ENCODE measurements at places on chromosomes 3 and 15.

DNA sequence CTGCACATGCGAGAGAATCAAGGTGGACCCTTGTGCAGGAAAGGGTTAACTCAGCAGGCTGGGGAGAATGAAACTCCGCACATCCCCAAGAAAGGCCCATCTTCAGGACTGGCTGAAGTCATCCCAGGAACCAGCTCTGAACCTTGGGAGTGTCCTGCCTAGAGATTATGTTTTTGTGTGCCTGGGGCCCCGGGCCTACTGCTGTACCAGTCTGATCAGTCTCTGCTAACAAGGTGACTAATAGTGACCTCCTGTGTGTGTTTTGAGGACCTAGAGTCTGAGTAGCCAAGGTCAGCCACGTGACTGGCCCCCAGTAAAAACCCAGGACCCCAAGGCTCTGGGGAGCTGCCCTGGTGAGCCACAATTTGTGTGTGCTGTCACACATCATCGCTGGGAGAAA is 58.2 kb downstream of the CYFIP1 start:
- no peak for DNase-seq

DNA sequence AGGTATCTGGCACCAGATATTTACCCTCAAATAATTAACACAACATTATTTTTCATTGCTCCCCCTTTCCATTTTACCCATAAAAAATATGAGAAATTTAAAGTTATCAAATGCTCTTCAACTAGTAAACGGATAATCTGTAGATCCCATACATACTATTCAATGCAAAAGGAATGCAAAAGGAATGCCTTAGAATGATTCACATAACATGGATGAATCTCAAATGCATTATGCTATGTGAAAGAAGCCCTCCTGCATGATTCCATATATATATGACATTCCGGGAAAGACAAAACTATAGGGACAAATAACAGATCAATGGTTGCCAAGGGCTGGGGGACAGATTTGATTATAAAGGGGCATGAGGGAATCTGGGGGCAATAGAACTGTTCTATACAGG is 195.7 kb downstream of the STT3B start:
- DNase-seq = no peak

DNA sequence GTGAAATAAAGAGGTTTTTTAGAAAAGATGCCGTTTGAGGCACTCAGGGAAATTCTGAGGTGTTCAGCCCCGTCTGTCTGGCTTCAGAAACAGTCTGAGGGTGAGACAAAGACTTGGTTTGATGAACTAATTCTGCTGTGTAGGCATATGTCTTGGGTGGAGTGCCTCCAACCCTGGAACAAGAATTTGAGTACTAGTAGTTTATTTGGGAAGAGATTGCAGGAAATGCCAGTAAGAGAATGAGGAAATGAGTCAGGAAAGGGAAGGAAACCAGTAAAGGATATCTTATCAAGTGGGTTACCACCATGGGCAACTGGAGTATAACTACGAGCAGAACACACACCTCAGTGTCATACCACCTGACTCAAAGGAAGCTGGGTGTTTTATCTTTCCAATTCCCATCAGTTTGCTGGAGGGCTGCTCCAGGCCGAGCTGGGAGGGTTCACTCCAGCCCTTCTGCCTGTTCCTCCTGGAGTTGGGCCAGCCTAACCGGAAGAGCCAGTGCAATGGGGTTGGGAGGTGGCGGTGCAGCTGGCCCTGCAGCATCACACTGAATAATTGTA is 75.3 kb downstream of the TGFBR2 start:
- DNase-seq = no peak

GRCh38 chr15:53448232-53449015 is 311.0 kb downstream of the WDR72 start:
- DNase-seq = no peak

DNA sequence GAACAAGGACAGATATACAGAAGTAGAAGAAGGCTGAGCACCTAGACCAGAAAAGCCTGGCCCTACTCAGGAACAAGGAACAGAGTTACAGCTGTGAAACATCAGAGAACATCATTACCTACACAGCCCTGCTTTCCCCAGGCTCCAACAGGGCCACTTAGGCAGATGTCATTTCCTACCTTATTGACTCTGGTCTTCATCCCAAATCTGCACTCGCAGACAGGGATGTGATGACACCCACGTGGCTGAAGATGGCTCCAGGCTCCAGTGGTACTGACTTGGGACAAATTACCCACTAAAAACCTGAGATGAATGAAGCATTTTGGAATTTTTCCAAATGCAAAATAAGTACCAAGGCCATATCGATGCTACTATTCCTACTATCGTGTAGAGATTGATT is 18.0 kb upstream of the SSUH2 start:
- no peak for DNase-seq

GRCh38 chr3:116339441-116340028 is 105.8 kb downstream of the LSAMP start:
- no peak for DNase-seq

DNA sequence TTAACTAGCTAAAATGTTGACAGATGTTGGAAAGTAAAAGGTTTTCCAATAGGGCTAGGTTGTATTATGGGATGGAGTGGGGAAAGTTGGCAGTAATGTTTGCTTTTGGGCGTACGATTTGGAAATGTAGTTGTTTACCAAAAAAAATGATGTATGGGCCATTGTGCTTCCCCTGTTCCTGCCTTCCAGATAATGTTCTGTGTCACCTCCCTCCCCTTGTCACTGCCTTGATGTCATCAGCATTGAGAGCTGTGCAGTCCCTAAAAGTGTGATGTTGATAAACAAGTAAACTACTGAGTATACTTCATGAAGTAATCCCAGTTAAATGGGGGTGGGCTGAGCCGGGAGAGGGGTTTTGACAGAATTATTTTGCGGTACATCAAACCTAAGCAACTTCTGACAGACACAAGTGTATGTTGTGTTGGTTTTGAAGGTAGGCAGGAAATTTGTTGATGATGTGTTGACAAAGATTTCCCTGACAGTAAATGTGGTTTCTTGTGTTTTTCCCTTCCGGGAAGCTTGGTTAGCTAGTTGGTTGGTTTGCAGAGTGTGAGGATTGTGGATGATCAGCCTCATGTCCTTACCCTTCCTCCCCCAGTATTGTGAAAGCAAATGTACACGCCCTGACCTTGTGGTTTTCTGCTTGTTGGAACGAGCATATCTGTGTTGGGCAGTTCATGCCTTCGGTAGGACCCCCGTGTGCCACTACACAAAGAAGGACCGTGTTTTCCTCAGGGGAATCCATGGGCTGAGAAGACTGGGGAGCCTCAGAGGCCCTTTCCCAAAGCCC is 87.3 kb downstream of the PGPEP1L start:
- no peak for DNase-seq

- DNase-seq = no peak
Measured at GRCh38 chr3:148990236-148990635, 1.1 kb upstream of the GYG1 start.

DNA sequence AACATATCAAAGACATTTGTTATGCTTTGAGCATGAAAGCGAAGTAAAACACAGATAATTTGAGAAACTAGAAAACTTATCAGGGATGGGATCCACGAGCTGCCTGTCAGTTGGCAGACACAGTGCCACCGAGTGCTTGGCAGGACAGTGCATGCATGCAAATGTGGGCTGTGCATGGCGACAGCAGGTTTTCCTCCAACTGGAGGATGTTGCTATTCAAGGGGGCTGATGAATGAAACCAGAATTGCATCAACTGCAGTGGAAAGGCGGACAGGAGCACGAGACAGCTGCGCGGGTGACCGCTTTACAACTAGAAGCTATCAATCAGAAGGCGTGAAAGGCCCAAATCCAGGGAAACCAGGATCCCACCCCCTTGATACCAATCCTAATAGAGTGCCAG is 244.3 kb downstream of the NR2F2 start:
- no peak for DNase-seq

GRCh38 chr3:110164632-110165369 is 827.5 kb upstream of the DPPA4 start:
- DNase-seq = no peak

- no peak for DNase-seq
Measured at GRCh38 chr15:62421289-62421688, 256.2 kb upstream of the C2CD4B start.

GRCh38 chr15:64775551-64776401 is at the start of gene RBPMS2:
TSS of gene RBPMS2 (minus strand) at chr15:64775589. CDS start at chr15:64775319, 270 bp downstream.
- no peak for DNase-seq

DNA sequence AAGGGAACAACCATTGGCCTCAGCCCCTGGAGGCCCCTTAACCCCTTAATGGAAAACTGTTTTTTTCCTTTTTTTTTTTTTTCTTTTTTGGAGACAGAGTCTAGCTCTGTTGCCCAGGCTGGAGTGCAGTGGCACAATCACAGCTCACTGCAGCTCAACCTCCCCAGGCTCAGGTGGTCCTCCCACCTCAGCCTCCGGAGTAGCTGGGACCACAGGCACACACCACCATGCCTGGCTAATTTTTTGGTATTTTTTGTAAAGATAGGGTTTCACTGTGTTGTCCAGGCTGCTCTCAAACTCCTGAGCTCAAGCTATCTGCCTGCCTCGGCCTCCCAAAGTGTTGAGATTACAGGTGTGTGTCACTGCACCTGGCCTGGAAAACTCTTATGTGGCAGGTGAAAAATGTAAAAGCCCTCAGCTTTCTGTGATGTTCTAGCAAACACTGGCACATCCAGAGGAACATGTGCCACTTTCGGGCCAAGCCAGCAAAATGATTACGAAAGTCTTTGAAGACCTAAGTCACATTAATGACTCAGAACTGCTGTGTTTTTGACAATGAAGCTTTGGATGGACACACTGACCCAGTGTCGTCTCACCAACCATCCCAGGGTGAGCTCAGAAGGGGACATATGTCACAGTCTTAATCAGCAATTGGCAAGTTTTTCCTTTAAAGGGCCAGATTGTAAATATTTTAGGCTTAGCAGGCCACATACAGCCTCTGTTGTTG is 189.3 kb upstream of the TPM1 start:
- DNase-seq = no peak

DNA sequence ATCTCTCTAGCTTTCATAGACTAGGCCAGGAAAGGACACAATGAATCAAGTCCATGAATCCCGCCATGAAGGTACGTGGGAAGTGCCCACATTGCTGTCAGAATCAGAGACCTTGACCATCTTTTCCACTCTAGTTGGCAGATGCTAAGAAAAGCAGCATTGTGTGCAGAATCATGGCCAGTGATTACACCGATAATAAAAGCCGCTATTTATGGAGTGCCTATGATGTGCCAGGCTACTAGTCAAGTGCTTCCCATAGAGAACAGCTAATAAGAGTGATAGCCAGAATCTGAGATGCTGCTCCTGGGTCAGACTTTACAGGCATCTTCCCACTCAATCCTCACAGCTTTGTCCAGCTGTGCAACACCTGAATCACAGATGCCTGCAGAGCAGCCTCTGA is 13.2 kb upstream of the RPL32 start:
- DNase-seq = no peak

GRCh38 chr3:15844889-15845288 is 47.1 kb upstream of the ANKRD28 start:
- DNase-seq = no peak

- no peak for DNase-seq
Measured at GRCh38 chr3:53085476-53085875, 39.6 kb upstream of the SFMBT1 start.

DNA sequence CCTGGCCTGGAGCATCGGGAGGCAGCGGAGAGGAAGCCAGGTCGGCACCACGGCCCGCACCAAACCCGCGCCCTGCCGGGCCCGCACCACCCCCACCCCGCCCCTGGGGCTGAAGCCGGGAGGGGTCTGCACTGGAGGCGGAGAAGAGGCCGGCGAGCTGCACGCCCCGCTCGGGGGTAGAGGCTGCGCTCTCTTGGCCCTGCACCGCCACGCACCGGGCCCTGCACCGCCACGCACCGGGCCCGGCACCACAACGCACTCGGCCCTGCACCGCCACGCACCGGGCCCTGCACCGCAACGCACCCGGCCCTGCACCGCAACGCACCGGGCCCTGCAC is 41.4 kb downstream of the MUC20 start:
- DNase-seq = no peak

DNA sequence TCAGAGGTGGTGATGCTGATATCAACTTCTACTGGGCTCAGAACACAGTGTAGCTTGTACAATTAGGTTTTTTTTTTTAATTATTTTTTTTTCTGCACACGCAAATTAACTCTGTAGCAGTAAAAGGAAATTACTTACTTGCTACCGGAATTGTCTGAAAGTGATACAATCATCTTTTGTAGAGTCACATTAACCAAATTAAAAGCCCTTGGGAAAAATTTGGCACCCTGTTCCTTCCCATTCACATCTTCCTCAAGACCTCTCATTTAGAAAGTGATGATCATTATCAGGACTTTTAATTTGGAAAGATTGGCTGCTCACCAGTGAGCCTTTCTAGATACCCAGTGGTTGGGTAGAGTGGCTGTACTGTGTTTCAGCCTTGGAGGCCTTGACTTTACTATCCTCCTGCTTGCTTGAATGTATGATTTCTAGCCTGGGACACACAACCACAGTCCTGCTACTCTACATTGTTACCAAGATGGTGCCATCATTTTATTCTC is 158.3 kb downstream of the ECT2 start:
- DNase-seq = no peak

DNA sequence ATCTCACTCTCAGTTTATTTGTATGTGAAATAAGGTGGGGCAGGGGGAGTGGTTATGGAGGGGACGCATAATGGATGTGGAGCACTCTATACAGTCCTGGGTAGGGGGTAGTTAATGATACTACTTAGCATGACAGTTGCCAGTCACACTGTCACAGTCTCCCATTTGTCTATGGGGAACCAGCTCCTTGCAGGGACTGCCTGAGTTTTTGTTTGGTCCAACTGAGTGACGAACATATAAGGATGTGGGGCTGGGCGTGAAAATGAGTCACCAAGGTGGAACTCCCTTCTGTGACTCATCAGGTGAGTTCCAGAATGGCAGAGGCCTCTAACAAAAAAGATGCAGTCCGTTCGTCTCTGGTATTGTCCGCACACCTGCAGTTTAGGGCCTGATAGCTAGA is 235.3 kb upstream of the ST8SIA2 start:
- peak; percentile 5 for DNase-seq

GRCh38 chr3:72999951-73000350 is 3.3 kb downstream of the PPP4R2 start:
- no peak for DNase-seq

GRCh38 chr15:64753480-64754185 is 21.8 kb downstream of the RBPMS2 start:
- no peak for DNase-seq

DNA sequence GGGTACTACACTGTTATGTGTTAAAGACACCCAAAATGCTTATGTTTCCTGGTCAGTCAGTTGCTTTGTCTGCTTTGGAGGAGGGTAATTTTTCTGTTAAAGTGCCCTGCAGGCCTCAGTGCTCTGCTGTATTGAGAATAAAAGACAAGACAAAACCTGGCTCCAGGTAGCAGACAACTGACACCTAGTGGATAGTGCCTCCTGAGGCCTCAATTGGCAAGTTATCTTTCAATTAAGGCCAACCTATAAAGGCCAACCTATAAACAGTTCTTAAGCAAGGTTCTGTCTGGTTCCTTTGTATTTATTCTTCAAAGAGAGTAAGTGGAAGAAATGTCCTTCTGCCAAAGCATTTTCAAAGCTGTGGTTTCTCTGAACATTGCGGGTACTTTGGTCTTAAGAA is 773.8 kb downstream of the MECOM start:
- no peak for DNase-seq
